ENCODE measurements at places on chromosomes 3 and 15.

DNA sequence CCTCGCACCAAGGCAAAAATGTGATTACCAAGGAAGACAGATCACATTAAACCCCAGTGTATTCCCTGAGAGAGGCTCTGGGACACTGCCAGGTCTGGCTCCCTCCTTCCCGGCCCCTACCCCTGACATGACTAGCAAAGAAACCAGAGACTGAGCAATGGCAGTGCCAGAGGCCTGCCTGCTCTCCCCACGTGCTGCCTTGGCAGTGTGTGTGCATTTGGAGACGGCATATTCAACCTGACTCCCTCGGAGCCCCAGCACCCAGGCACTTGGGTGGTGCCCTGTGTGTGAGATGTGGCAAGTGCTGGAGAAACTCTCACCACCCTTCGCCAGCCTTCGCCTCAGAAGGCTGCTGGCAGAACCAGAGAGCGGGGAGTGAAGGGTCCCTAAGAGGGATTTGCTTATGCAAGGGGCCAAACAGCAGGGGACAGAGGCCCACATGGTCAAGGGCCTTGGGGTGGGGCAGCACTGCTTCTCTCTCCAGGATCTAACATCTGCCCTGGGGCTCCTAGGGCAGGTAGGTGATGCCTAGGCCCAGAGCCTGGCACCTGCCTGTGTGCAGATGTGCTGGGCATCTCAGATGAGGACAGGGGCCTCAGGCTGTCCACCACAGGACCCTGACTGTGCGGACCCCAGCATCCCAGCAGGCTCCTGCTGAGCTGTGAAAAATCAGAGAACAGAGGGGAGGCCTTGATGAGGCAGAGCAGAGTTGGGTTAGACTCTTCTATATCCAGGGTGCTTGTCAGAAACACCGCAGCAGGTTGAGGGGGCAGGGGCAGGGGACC lies 23.6 kb upstream of the PLXNA1 start:
- DNase-seq: no peak

- no peak for DNase-seq
Observed at GRCh38 chr15:62745621-62746225, 296.8 kb upstream of the TPM1 start.

DNA sequence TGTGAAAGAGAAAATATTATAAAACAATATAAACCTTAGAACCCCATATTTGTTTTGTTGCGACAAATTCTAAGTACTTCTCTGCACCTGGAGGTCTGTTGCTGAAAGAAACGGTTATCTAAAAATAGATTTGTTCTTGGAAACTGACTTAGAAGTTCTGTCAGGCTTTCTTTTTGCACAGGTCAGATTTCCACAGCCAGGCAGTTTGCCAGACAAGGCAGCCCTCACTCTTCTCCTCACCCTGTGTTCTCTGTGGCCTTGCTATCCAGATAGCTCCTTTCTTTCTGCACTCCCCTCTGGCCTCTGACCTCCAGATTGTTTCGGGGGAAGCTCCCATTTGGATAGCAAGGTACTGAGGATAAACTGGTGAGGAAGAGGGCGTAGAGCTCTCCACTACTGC lies 413.3 kb upstream of the ONECUT1 start:
- DNase-seq: no peak

- DNase-seq: peak; percentile 83
Observed at GRCh38 chr3:51501833-51502561, 2.2 kb upstream of the DCAF1 start.

DNA sequence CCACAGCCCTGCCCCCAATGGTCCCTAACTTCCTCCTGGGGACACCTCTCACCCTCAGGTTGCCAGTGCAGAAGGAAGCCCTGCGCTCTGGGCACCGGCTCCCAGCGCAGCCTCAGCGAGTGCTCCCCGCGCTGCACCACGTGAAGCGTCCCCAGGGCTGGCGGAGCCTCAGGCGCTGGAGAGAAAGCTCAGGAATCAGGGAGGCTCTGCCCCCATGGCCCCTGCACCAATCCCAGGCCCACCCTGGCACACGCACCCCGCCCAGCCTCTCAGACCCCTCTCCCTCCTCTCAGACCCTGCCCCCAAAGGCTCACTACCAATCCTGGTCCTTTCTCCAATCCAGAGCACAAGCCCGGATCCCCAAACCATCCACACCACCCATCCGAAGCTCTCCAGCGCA lies 6.9 kb downstream of the COL7A1 start:
- DNase-seq: no peak

GRCh38 chr3:175737646-175738572 lies 878.8 kb downstream of the NAALADL2 start:
- no peak for DNase-seq

DNA sequence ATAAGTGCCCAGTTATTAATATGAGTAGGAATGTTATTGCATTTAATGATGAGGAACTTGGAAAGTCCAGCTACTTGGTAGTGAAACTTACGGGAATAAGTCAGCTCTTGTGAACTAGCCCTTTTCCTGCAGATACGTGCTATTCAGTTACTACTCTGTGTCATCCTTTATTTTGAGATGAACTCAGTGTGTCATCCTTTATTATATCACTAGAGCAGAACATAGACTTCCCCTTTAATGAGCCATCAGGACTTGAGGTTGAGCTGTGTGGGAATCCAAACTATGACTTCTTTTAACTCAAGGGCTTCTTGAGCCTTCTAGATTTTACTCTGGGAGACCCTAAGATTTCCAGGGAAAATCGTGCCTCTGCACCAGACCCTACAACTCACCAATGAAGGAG lies 3.6 kb downstream of the ACTC1 start:
- DNase-seq: no peak

GRCh38 chr15:60573936-60574335 lies 95.0 kb upstream of the ICE2 start:
- DNase-seq: peak; percentile 74

- no peak for DNase-seq
Observed at GRCh38 chr3:51691949-51692348, 14.9 kb upstream of the GRM2 start.

DNA sequence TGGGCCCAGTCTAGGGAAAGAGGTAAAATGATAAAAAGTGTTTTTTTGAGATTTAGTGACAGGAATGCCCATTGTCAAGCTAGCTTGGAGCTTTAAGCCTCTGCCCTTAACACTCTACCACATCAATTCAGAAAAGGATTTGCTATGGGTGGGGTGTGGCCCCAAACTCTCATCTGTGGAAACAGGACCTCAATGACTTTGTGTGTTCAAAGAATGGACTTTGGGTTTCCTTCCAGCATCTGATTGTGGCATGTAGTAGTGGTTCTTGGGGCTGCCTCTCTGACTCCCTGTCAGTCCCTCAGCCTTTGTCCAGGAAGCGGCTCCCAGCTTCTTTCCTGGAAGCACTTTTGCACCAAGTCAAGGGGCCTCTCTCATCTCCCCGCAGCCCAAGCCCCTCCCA lies 56.1 kb downstream of the CCNL1 start:
- no peak for DNase-seq

DNA sequence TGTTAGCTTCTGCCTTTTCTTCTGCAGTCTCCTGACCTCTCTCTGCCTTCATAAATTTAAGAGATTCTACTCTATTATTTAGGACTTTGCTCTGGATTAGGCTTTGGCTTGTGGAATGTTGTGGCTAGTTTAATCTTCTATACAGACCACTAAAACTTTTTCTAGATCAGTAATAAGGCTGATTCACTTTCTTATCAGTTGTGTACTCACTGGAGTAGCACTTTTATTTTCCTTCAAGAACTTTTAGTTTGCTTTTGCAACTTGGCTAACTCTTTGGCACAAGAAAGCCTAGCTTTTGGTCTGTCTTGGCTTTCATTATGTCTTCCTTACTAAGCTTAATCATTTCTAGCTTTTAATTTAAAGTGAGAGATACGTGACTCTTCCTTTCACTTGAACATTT lies 265.5 kb upstream of the TBC1D5 start:
- no peak for DNase-seq

- DNase-seq: no peak
Observed at GRCh38 chr15:39273717-39274411, 307.0 kb upstream of the THBS1 start.

GRCh38 chr3:183178833-183179549 lies 16.5 kb upstream of the LAMP3 start:
- DNase-seq: peak; percentile 15

GRCh38 chr3:158419820-158420653 lies 151.0 kb upstream of the MLF1 start:
- DNase-seq: no peak

DNA sequence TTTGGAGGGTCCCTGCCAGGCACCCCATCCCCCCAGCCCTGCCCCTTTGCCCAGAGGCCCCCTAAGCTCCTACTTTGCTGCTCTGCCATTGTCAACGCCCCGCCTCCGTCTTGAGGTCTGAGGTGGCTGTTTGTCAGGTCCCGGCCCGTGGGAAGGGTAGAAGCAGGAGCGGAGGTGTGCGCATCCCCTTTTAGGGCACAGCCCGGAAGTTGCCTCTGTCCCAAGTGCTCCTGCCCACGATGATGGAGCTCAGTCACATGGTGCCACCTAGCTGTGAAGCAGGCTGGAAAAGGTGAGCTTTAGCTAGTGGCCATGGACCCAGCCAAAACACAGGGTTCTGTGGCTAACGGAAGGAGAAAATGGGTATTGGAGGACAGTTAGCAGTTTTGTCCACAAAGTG lies 28.5 kb upstream of the LCTL start:
- DNase-seq: no peak

DNA sequence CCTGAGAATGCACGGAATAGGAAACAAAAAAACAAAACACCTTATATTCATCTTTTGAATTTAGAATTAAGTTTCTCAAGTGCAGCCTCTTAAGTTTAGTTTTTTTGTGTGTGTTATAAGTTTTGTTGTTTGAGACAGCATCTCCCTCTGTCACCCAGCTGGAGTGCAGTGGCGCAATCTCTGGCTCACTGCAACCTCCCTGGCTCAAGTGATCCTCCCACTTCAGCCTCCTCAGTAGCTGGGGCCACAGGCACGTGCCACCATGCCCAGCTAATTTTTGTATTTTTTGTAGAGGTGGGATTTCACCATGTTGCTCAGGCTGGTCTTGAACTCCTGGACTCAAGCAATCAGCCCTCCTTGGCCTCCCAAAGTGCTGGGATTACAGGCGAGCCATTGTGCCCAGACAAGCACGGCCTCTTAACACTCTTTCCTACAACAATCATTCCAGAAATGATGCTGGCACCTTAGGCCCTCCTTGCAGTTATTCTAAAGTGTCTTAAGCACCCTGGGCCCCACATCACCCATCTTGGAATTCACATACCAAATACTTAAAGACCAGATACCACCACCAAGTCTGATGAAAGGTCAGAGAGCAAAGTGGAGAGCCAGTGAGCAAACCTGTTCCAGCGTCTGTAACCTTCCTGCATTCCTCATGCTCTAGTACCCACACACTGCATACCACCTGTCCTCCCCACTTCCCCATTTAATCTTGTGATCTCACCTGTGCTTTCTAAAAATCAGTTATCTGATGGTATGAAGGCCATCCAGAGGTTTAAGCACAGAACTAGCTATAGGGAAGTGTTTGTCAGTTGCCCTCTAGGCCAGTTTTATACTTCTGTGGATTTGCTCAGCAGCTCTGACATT lies 6.9 kb upstream of the SPG11 start:
- DNase-seq: no peak

GRCh38 chr3:168417016-168417415 lies 321.3 kb upstream of the GOLIM4 start:
- no peak for DNase-seq

- DNase-seq: no peak
Observed at GRCh38 chr3:13317596-13318320, 102.4 kb downstream of the NUP210 start.

DNA sequence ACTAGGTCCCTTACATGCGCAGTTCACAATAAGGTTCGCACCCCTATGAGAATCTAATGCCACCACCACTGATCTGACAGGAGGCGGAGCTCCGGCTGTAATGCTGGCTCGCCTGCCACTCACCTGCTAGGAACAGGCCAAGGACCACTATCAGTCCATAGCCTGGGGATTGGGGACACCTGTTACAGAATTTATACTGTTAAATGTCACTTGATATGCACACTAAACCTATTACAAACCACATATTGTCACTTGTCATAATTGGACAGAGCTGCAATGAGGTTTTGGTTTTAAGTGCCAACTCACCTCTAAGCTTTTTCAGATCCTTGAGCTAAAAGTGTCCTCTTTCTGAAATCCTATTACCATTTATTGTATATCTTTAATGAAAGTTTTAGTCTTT lies 507.9 kb upstream of the TPRG1 start:
- no peak for DNase-seq

Data from CD4-positive, alpha-beta T cell treated with Interleukin-12 subunit alpha and Interleukin-12 subunit beta, for 1 hour (primary cell).